Smooth muscle cell of the umbilical artery (primary cell): ENCODE measurements at places on chromosomes 1 and 21. TPM values are rescaled to one million over a fixed set of nuclear protein-coding genes. Genes with fewer than 3 reads are reported as not detected.

Gene ASPM
- total RNA-seq, result 3.9 and 26.3 TPM in 2 replicates

Gene TBX15
- 0.05 TPM in 1 of 2 replicates, not detected in the other for total RNA-seq

Gene FCRL4
- total RNA-seq, result not detected in 2 replicates

Gene CCDC27
- total RNA-seq, result not detected in 2 replicates

Gene PMVK
- total RNA-seq, result 4.2 and 4.4 TPM in 2 replicates

Gene KCNN3
- under 0.01 and 0.32 TPM in 2 replicates for total RNA-seq

Gene CD53
- total RNA-seq, result not detected in 2 replicates

Gene GBP5
- not detected in 2 replicates for total RNA-seq

Gene CD1B
- total RNA-seq, result not detected in 2 replicates

Gene RERE
- 49.6 and 60.9 TPM in 2 replicates for total RNA-seq

Gene CRP
- total RNA-seq, result not detected in 2 replicates

Gene CASQ1
- 0.09 TPM in 1 of 2 replicates, not detected in the other for total RNA-seq

Gene TTLL10
- not detected in 2 replicates for total RNA-seq

Gene KHDC4
- 32.1 and 32.8 TPM in 2 replicates for total RNA-seq
